RPMI7951 (cell line): ENCODE measurements at places on chromosomes 4 and X.

- peak; percentile 43 for DNase-seq
These were observed 16.4 kb upstream of the CXCL8 start for GRCh38 chr4:73723928-73724327.

DNA sequence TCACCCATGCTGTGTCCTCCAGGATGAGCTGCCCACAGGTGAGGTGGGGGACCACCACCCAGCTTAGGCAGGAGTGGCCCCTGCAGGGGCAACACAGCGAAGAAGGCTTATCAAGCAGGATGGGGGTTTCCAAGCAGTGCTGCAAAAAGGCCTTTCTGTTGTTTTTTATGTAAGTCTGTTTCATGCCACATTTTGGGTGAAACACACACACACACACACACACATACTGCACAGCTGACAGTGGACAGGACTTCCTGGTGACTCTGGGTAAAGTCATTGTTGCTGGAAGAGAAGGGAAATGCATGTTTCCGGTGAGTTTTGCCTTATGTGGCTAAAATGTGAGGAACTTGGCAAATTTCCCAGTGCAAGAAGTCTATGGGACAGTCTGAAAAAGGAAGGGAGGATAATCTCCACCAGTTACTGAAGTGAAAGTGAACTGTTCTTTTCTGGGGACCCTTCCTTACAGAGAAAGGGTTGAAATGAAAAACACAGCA, 119.2 kb downstream of the IRF2 start:
- DNase-seq: peak; percentile 94

DNA sequence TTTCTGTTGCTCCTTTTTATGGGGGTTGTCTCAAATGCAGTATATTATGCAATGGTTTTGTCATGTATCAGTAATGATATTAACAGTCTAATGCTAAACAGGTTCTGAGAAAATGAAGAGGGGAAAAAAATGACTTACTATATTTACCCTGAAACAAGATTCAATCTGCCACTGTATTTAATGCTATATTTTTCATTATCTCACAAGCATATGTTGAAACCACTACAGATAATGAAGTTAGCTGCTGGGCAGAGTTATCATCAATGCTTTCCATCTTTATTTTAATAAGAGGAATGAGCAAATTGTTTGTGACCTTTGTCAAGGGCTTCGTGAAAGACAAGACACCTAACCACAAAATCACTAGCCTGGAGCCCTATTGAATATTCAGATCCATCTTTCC, 32.6 kb upstream of the NAA11 start:
- DNase-seq: no peak

DNA sequence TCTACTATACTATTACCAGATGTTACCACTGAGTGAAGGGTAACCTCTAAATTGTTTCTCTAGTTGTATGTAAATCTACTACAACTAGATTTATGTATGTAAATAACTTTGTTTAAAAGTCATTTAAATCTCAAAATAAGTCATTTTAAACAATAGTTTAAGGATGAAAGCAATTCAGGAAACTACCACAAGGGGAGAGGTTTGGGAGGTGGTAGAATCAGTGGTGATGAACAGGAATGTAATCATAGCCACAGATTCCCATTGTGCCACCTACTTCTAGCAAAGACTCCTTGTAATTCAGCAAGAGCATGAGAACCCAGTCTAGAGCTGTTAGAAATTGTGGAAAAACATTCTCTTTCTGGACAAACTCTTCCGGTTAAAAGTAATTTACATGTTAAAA, 234.6 kb downstream of the SLC7A11 start:
- DNase-seq: peak; percentile 5

GRCh38 chr4:59855630-59856352, 1344.3 kb upstream of the ADGRL3 start:
- no peak for DNase-seq

- no peak for DNase-seq
These were observed 83.3 kb downstream of the AKAP4 start for GRCh38 chrX:50117476-50117875.

- no peak for DNase-seq
These were observed 25.8 kb downstream of the ARSD start for GRCh38 chrX:2903366-2903765.

DNA sequence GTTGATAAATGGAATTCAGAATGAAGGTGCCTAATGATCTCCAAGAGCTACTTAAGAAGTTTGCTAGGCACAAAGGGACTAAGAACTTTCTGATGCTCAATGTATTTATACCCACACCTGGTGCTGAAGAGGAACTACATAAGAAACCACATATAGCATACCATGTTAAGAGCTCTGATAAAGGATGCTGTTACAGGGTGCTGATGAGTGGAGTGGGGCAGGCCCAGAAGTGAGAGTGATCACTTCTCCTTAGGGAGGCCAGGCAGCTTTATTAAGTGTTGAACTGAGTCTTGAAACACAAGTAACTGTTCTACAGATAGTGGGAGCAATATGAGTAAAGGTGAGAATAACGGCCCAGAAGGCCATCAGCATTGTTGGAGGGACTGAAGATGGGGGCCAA, 68.3 kb upstream of the CHRDL1 start:
- no peak for DNase-seq

- no peak for DNase-seq
These were observed 124.9 kb upstream of the POF1B start for GRCh38 chrX:85504381-85504780.

- no peak for DNase-seq
These were observed 51.9 kb upstream of the TADA2B start for GRCh38 chr4:6991249-6991648.

DNA sequence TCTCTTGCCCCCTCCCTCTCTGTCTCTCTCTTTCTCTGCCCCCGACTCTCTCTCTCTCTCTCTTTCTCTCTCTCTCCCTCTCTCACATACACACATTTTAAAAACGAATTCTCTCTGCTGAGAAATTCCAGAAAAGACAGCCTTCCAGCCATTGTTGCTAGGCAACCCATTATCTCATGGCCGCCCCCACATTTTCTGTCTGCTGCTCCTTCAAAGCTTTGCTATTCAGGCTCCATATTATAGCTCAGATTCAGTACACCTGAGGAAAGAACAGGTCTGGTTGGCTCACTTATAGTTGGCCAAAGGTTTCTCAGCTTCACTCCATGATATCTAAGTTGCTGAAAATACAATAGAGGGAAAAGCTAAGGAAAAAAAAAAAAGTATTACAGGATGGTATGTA, 174.4 kb upstream of the RADX start:
- DNase-seq: no peak

- no peak for DNase-seq
These were observed 53.7 kb upstream of the TADA2B start for GRCh38 chr4:6989331-6989923.

GRCh38 chr4:41079881-41080560, 134.3 kb downstream of the APBB2 start:
- DNase-seq: peak; percentile 14

GRCh38 chrX:139924069-139924695, 8.7 kb downstream of the ATP11C start:
- no peak for DNase-seq

DNA sequence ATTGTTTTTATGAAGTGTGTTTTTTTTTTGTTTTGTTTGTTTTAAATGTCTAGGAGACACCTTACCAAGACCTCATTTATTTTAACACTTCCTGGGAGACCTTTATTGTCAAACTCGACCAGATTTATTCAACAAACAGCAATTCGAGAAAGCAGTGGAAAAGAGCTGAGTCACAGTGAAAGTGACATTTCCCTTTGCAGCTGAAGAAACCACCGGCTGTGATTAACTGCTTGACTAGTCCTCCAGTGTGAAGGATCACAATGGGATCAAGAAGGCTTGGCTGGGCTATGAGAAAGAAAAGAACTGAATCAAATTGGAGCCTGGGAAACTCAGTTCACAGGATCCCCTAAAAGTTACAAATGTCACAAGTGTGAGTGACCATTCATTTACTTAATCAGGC, 11.9 kb upstream of the ADH7 start:
- peak; percentile 71 for DNase-seq

DNA sequence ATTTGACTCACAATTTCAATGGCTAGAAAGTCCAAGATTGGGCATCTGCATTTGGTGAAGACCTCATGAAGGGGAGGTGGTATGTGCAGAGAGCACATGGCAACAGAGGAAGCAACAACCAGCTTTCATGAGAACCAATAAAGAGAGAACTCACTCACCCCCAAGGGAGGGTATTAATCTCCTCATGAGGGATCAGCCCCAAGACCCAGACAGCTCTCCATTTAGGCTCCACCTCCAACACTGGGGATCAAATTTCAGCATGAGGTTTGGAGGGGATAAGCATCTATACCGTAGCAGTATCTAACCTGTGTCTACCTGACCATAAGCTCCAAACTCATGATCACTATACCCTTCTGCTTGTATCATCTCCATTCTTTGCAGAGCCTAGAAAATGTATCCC, 9.3 kb upstream of the TBC1D19 start:
- no peak for DNase-seq

DNA sequence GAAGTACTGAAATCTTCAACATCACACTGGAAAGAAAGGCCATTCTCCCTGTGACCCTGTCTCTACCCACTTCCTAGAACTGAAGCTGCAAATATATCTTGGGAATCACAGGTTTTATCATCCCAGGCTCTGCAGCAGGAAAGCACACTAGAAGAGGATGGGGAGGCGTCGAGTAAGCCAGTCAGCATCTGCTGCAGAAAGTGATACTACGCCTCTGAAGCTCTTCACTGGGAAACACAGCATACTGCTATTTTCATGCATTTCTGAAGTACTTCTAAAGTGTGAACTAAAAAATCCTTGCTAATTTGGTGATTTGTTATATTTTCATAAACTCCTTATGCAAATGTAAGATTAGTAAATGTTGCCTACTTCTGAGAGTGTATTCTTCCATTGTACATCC, 29.1 kb downstream of the RAB33B start:
- DNase-seq: no peak

DNA sequence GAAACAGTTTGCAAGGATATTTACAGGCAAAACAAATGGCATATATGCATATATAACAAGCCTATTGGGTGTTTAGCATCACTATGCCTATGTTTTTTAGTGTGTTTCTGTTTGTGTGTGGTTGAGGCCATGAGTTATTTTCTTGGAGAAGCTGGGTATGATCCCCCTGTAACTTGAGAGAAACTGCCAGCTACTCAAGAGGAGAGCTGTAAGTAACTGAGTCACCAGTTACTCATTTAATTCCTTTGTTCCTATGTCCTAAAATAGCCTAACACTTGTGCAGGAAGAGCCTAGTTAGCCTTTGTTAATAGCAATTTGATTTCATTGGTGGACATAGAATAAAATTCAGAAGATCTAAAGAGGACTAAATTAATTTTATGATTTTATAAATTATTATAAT, 79.1 kb downstream of the PWWP3B start:
- DNase-seq: no peak

- DNase-seq: no peak
These were observed 92.0 kb upstream of the CLCN4 start for GRCh38 chrX:10064736-10065135.

GRCh38 chr4:104989371-104989770, 157.3 kb upstream of the TET2 start:
- peak; percentile 5 for DNase-seq

- DNase-seq: no peak
These were observed 222.6 kb upstream of the SMIM31 start for GRCh38 chr4:164531336-164531735.

DNA sequence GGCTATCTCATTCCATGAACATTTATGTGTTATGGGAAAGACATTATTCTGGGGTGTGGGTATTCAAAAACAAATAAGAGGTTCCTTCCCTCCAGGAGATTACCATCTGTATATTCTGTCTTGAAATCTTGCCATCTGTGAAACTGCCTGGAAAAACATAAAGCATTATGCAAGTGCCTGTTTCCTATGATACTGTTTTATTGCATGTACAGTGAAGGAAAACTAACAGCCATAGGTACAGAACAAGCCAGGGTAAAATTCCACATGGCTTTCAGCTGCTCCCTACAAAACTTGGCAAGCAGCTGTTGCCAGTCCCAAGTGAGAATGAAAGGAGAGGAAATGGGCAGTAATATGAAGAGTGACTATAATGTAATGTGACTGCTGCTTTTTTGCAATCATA, 136.0 kb downstream of the GUCY2F start:
- no peak for DNase-seq

GRCh38 chr4:8107146-8107657, 51.4 kb downstream of the ABLIM2 start:
- no peak for DNase-seq

GRCh38 chr4:145231906-145232700, 51.7 kb upstream of the OTUD4 start:
- DNase-seq: peak; percentile 48
